ENCODE measurements at places on chromosomes 5 and 9. TPM values are rescaled to one million over a fixed set of nuclear protein-coding genes. Genes with fewer than 3 reads are reported as not detected.

DNA sequence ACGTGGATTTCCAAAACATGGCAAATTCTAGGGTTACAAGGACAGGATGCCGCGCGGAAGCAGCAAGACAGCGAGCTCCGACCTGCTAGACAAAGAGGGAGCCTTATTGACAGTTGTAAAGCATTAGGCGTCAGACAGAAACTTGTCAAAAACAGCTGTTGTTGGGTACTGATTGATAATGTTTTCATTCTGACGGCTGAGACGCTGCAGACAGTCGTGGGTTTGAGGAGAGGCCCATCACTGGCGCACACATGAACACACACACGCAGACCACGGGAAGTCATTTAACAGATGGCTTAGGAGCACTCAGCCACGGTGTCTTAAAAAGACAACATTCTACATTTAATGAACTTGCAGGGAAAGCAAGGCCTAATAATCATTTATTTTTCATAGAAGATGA, 324.0 kb downstream of the NDUFS4 start:
- DNase-seq = no peak

- peak; percentile 8 for DNase-seq
Measured at GRCh38 chr5:104018299-104018698, 455.7 kb upstream of the NUDT12 start.

The SLCO6A1 gene
- not detected for total RNA-seq

The MRPS2 gene
- total RNA-seq = 45.8 TPM

Data from MCF 10A (cell line).